ENCODE measurements at places on chromosomes 6 and 20.

GRCh38 chr20:39700528-39700927, 738.4 kb downstream of the DHX35 start:
- no peak for DNase-seq

DNA sequence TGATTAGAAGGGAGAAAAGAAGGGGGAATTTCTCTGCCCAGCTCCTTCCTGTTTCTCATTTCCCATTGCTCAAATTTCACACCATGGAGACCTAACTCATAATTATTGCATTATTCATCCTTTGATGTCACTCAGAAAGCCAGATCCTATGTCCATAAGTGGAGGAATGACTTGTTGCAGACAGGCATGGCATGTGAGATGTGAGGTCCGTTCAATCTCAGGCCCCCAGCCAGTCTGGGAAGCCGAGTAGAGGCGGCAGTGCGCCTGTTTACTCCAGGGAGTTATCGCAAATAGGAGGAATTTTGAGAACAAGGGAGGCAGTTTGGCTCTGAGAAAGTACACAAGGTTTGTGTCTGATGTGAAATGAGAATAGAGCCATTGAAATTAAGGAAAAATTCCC, 26.9 kb upstream of the MOCS1 start:
- no peak for DNase-seq

- no peak for DNase-seq
Measured at GRCh38 chr20:62888910-62889309, 27.3 kb upstream of the TCFL5 start.

- DNase-seq, result no peak
Measured at GRCh38 chr20:11302436-11302835, 615.3 kb upstream of the BTBD3 start.

DNA sequence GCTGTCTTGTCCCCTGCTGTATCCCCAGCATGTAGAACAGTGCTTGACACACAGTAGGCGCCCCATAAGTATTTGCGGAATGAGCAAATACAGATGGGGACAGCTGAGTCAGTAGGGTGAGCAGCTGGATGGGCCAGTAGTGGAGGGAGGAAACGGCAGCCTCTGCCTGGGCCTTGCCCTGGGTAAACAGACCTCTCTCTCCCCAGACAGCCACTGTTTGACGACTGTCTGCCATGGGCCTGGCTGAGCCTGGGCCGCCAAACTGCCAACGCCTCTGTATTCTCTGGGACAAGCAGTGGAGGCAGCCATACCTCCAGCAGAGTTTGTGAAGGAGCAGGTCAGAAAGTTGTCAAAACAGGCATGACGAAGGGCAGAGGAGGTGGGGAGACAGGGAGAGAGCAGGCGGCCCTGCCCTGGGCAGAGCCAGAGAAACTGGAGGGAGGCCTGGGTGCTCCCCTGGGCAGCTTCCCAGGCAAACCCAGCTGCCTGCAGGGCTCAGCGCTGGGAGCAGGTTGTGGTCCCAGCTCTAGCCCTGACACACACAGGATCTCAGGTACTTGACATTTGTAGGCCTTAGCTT, 15.2 kb downstream of the HNF4A start:
- DNase-seq, result no peak

DNA sequence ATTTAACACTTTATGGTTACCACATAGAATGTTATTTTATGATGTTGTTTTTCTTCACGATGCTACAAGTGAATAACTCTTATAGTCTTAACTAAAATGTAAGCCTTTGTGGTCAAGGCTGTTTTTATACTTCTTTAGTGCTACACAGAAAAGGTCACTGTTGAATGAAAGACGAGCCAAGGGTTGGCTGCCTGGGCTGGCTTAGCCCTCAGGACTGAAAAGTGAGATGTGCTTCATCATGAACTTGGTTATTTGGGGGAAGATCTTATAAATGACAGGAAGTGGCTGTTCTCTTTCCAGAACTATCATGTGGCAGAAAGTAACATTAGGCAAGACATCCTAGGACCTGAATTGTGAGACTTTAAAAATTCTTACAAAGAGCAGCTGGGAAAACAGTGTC, 404.0 kb downstream of the BTBD3 start:
- no peak for DNase-seq

- DNase-seq, result no peak
Measured at GRCh38 chr6:134480593-134480992, 162.7 kb upstream of the SGK1 start.

- DNase-seq, result no peak
Measured at GRCh38 chr6:30884521-30885480, 482 bp downstream of the DDR1 start.

GRCh38 chr6:63783096-63783495, 147.5 kb downstream of the PHF3 start:
- DNase-seq, result no peak

- DNase-seq, result no peak
Measured at GRCh38 chr6:21604081-21604480, 10.5 kb downstream of the SOX4 start.

DNA sequence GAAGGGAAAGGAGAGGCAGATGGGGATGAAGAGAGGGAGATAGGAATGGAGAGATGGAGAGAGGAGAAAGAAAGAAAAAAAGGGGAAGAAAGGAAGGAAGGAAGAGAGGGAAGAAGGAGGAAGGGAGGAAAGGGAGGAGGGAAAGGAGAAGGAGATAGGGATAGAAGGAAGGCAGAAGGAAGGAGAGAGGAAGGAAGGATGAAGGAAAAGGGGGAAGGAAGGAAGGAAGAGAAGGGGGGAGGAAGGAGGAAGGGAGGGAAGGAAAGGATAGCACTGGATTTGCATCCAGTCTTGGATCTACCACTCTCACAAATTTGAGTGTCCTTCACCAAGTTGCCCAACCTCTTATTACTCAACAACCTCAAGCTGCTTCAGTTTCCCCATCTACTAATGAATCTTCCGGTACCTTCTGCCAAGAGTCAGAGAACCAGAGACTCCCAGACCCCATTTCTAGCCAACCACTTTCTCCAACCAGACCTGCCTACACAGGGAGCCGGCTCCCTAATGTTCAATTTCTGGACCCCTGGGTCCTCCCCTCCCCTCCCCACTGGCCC, 79.7 kb upstream of the FOXP4 start:
- no peak for DNase-seq

GRCh38 chr6:118645395-118645794, 6.0 kb downstream of the CEP85L start:
- DNase-seq, result no peak

DNA sequence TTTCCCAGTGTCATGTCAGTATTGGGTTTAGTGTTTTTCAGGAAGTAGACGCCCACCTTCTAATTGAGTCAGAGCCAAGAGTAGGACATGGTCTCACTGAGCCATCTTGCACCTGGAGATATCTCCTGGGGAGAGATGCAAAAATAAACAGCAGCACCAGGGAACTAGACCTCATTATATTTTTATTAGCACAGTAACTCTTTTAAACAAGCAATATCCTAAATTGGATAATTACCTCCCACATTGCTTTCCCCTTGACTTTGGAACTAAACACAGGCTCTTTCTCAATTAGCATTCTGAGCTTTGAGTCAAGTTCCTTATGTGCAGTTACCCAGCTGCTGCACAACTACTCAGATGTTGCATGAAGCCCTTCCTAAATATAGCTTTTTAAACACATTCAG, 175.4 kb downstream of the IBTK start:
- no peak for DNase-seq

GRCh38 chr6:109722564-109723254, 31.6 kb downstream of the FIG4 start:
- no peak for DNase-seq

DNA sequence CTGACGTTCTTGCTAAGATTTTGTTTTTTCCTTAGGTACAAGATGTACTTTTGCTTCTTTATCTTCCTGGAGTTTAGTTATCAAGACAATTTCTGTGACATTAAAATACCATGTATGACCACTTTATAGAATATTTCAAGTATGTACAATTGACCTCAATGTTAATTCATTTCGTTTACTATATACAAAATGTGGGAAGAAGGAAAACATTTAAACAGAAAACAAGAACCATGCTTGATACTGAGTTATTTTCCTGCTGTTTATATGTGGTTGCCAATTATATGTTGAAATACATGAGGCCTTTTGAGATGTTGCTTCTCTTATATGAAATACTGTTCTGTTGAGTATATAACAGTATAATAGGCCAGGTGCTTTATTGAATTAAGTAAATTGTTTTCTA, 184.3 kb downstream of the JARID2 start:
- DNase-seq, result no peak

DNA sequence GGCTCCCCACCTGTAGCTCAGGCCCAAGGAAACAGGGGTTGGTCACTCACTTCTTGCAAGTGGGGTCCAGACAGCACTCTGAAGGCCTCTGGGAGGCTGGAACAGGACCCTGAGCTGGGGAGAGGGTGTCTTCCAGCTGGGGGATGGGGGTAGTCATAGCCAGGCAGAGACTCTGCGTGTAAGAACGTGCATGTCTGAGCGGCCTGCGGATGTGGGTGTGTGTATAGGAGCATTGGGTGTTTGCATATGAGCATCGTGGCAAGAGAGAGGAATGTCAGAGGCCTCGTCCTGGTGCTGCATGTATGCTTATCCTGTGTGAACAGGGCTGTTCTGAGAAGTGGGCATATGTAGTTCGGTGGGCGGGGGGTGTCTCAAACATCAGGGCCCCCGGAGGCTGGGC, 12.1 kb downstream of the BPIFB3 start:
- no peak for DNase-seq

GRCh38 chr20:34896086-34896621, 19.7 kb downstream of the ACSS2 start:
- no peak for DNase-seq

GRCh38 chr20:49074521-49074920, 28.4 kb downstream of the CSE1L start:
- DNase-seq, result no peak

DNA sequence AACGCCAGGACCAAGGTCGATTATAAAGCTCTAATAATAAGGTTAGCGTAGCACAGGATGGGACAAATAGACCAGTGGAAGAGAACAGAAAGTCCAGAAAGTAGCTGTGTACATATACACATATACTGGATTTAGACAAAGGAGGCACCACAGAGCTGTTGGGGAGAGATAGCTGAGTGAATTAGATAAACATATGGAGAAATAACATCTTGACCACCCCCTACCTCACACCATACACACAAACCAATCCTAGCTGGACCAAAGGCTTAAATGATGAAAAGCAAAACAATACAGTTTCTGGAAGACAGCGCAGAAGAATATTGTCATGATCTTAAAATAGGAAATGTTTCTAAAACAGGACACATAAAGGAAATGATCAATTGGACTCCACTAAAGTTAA, 112.9 kb downstream of the PXDC1 start:
- DNase-seq, result no peak
